ENCODE measurements at places on chromosomes 13 and 19.

DNA sequence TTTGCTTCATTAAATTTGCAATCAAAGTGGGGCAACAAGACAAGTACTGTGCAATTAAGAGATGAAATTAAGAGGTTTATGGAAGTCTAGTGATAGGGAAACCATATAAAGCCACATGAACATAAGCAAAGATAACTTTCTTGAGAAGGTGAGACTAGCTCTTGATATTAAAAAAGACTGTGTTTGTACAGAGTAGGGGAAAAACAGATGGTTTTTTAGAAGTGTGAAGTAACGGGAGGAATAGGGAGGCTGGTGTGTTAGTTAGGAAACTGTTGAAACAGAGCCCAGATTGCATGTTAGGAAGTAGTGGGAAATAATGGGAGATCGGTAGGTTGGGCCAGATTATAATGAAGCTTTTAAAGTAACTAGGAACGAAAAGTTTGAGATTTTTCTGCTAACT, 149.8 kb upstream of the FREM2 start:
- no peak for DNase-seq

DNA sequence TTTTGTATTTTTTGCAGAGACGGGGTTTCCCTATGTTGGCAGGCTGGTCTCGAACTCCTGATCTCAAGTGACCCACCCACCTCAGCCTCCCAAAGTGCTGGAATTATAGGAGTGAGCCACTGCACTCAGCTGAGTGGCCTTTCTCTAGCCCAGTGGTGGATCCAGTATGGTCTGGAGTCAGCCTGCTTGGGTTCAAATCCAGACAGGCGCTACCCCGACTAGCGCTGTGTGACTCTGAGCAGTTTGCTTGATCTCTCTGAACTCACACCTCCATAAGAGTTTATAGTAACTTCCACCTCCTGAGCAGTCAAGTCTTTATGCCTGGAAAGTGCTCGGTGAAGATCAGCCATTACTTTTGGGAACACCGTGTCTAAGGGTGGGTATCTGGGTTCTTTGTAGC, 10.4 kb downstream of the S1PR2 start:
- DNase-seq: no peak

- no peak for DNase-seq
These were observed 361.5 kb downstream of the OXGR1 start for GRCh38 chr13:96632536-96633320.

GRCh38 chr13:106418556-106418955, 116.9 kb downstream of the EFNB2 start:
- no peak for DNase-seq

GRCh38 chr19:7692417-7693088, 9.4 kb downstream of the FCER2 start:
- DNase-seq: no peak
